Activated CD4-positive, alpha-beta T cell treated with anti-CD3 and anti-CD28 coated beads, Interleukin-2, Interleukin-6, amounts not matched to agents 100 ng/mL and 50 ng/mL, durations not matched to agents 16 hours and 8 hours (primary cell): ENCODE measurements at places on chromosomes 2 and 18.

DNA sequence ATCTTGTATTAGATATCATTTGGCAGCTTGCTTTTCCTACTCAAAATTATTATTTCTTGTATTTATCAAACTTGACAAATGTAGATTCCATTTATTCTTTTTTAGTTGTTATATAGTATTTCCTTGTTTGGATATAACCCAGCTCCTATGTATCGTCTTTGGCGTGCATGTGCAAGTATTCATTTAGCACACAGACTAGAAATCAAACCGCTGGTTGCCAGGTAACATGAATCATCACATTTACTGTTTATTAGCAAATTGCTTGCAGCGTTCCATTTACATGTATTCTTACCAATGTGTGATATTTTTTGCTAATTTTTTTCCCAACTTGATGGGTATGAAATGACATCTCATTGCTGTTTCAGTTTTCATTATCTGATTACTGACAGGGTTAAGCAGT lies 2089.7 kb upstream of the CELF4 start:
- no peak for DNase-seq

DNA sequence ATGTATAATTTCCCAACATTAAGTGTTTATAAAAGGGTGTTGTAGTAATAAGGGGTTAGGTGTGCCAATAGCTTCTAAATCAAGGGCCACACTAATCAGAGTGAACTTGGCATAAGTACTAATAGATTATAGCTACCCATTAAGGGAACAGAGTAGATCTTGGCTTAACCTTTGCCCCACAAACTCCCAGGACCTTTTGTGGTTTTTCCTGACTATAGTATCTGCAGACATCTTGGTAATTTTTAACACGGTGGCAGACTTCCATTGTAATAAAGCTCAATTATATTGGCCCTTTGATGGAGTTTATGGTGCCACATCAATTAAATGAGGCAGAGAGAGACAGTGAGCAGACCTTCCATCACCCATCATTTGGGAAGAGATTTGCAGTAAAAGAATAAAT lies 358.5 kb upstream of the HNRNPA3 start:
- no peak for DNase-seq

DNA sequence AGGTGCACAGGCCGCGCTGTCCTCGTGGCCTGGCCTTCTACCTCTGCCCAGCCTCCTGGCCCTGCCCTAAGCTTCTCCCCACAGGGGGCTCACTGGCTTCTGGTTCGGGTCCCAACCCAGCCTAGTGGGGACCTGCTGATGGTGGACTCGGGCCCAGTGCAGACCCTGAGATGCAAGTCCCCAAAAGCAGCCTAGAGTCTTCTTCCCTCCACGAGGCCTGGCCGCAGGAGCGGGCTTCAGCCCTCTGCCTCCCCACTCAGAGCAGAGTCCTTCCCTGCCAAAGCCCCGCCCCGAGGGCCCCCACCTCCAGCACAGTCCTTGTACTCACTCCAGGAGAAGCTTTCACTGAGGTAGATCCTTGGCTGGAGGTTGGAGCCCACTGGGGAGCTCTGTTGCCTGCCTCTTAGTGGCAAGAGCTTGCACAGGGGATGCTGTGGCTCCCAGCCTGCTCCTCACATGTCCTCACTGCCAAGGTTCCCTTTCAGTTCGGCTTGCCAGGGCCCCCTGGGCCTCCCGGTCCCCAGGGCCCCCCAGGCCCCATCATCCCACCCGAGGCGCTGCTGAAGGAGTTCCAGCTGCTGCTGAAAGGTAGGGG lies 3.6 kb downstream of the ERFE start:
- no peak for DNase-seq

DNA sequence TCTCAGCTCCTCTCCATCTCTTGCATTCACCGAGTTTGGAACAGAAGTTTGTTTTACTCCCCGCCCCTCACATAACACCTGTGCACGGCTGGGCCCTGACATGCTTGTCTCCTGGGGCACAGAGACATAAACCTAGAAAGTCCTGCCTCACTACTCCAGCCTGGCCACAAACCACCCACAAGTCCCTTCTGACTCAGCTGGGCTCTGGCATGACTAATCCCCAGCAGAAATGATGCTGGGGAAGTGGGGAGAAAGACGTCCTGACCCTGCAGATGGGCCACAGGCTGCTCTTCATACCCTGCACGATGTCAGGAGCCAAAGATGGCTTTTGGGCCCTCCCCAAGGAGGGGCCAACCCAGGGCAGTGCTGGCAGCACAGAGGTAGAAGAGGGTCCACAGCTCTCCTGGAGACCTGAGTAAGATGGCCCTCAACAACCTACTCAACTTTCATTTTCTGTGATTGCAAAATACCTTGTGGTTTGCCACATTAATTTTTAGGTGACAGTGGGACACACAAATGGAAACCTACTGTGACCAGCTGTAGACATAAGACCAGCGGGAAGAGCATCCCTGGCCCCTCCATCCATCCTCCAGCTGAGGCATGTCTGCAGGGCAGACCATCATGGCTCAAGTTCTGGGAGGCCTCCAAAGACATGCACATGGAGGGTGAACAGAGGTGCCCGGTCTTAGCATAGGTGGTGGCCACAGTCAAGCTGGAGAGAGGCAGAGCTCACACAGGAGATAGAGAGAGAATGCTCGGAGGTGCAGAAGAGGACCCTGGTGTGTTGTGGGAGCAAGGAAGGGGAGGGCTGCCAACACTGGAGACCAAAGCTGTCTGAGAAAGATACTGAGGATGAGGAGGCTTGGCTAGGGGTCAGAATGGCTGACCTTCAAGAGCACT lies 40.0 kb downstream of the DNMT3A start:
- peak; percentile 94 for DNase-seq

DNA sequence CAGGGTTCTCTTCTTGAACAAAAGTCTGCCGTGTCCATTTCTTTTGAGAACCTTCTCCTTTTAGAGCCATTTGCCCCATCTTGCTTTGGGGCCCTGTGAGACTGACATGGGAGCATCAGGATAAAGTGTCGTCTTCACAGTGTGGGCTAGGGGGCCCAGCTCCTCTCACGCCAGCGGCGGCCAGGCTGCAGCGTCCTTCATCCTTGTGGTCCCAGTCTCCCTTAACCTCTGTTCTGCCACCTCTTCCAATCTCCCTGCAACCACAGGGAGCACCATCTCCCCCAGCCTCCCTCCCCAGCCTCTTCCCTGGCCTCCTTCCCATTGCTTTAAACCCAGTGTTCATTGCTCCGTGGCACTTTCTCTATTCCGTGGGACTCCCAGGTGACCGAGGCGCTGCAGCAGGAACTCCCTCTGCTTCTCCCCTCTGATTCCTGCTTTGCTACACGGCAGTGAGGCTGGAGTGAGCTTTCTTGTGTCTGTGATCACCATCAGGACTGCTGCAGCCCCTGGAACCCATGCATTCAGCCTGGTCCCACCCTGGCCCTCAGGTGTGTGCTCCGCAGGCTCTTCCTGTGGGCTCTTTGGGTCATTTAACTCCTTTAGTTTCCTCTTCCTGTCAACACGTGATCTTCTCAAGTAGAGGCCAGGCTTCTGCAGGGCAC lies 234.1 kb downstream of the MYT1L start:
- DNase-seq, result no peak

GRCh38 chr2:46943881-46944798 lies 28.5 kb upstream of the MCFD2 start:
- DNase-seq, result peak; percentile 92

- no peak for DNase-seq
Measured at GRCh38 chr2:114488841-114489530, 46.5 kb downstream of the DPP10 start.

DNA sequence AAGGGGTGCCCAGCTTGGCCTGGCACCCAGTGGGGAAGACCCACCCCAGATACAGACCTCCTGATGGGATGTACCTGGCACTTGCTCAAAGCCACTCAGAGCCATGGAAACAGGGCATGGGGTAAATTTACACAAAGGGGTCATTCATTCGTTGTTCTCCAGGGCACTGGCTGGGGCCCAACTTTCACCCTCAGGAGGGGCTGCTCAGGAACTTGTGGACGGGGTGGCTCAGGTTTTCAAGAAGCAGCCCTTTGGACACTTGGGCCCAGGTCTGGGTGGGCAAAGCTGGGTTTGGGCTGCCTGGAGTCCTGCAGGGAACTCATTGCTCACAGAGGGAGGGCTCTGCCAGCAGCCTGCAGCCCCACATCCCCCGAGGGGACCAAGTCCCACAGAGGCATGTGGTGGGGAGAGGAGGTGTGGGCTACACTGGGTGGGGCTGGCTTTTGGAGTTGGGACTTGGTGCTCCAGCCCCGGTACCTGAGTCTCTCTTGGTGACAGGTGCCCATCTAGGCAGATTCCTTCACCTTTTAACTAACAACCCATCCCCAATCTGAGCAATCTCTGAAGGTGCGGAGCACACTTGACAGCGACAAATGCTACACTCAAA lies 172.3 kb downstream of the CELF4 start:
- DNase-seq, result no peak

DNA sequence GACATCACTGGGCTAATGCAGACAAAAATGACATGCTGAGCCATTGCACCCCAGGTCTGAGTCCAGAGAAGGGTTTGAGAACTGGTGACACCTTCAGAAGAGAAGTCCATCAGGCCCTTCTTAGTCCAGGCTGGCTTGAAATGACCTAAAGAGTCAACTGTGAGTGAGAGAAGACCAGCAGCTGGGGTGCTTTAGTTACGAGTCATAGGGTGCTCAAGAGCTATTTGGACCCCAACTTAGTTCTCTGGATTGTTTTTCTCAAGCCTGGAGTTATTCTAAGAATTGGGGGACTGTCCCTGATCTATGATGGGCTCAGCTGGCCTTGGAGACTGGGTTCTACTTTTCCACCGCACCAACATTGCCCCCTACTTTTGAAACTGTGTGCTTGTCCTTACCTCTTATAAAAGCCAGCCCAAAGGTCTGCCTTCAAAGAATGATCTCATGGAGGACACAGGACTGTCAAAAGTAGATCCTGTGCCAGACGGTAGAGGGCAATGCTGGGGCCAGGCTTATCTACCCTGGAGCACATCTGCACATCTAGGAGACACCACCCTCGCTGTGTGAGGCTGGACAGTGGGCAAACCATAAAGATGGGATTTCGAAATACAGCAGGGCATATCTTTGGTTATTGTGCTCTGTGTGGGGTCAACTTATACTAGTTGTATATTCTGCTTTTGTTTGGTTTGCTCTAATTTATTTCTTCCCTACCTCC lies 333.0 kb upstream of the SLC14A2 start:
- no peak for DNase-seq

DNA sequence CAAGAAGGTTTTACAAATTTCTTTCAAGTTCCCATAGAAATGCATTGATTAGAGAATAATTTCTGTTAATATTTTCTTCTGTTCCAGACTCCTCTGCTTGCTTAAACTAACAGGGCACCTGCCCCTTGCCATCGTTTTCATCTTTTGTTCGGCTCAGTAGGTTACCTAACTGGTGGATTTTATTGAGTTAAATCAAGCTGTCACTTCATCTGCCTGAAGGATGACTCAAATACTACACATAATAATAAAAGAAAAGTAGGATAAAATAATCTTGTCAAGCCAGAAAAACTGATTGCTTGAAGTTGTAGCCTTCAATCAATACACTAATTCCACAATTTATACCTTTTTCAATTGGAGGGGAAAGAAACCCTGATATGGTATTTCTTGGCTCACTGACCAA lies 234.0 kb downstream of the NR4A2 start:
- no peak for DNase-seq

DNA sequence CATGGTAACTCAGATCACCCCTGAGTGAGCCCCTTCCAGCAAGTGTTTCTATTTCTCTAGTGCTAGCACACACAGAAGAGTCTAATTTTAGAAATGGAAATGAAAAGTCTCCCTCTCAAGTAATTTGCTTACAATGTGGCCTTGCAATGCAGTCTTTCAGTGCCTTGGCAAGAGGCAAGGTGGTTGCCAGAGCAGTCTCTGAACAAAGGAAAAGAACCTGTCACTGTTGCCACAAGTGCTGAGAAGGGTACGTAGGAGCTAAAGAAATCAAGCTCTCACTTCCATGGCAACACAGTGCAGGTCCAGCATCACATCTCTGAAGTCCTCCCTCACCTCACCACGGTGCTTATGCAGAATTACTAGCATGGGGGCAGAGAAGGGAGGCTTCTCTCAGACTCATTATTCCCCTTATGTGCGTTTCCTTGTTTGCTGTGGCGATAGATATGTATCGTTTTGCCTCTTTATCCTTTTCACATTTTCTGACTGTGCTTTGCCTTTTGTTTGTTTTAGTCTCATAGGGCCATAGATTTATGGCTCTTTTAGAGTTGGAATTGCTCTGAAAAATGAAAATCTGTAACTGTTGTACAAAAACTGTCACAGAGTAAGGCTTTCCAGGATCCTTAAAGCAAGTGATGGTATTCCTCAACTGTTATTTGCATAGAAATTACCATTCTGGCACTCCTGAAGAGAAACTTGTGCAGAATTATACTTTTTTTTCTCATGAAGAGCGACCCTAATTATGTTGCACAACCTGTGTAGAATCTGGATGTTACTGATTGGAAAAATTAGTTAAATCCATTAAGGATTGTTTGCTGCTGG lies 164.8 kb downstream of the CCDC85A start:
- DNase-seq, result no peak

DNA sequence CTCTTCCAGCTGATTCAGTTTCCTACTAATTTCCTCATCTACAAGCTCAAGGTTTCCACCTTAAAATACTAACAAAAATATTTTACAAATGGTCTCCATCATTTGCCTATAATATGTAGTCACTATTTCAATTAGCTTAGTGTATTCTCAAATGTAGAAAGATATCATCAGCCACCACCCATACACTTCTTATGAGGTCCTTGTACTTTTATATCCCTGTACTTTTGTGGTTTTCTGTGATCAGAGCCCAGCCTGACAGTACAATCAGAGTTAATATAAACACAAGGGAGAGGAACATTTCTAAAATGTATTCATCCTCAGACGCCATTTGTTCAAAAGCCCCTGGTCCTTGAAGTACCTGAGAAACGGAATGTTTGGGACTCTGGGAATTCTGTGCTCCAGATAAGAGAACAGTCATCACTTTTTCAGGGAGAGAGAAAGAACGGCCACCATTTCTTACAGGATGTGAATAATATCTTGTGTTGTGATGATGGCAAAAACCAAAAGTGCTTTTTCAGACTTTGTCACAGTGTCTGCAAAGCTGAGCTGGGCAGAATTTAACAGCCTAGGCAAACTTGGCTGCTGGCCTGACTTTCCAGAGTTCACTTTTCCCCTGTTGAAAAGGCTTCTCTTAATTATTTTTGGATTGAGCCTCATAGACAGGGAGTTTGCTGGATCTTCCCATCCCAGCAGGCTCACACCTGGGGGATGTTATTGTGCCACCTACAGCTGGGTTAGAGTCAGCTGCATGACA lies 361.7 kb upstream of the ACVR2A start:
- no peak for DNase-seq

DNA sequence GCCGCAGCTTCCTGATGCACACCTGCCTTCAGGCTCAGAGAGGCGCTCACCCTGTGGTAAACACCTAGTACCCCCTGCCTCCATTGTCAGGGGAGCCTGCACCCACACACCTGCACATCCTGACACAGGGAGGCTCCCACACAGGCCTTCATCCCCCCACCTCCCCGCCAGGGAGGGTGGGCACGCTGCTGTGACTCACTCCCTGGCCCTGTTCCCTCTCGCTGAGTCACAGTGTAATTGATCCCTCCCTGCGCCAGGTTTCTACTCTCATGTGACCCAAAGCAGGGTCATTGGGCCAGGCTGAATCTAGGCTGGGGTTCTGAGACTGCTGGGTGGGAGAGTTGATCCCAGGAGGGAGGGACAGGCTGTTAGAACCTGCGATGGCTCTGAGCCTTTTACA lies 8.5 kb upstream of the CELF4 start:
- DNase-seq, result no peak

- DNase-seq, result no peak
Measured at GRCh38 chr2:75558786-75559679, 1.7 kb downstream of the EVA1A start.

GRCh38 chr2:20362701-20363435 lies 12.2 kb upstream of the PUM2 start:
- DNase-seq, result no peak
